ENCODE measurements at places on chromosomes 16 and 17.

DNA sequence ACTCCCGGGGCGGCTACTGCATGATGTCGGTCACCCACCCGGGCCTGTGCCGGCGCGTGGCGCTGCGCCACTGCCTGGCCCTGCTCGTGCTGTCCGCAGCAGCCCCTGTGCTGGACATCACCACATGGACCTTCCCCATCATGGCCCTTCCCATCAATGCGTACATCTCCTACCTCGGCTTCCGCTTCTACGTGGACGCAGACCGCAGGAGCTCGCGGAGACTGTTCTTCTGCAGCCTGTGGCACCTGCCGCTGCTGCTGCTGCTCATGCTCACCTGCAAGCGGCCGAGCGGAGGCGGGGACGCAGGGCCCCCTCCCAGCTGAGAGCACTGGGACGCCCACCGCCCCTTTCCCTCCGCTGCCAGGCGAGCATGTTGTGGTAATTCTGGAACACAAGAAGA, 29.8 kb downstream of the CDRT15 start:
- DNase-seq, result no peak

GRCh38 chr16:57150682-57151330, 35.0 kb downstream of the PSME3IP1 start:
- DNase-seq, result no peak

- DNase-seq, result no peak
These were observed 188.7 kb upstream of the GSE1 start for GRCh38 chr16:85424260-85425073.

DNA sequence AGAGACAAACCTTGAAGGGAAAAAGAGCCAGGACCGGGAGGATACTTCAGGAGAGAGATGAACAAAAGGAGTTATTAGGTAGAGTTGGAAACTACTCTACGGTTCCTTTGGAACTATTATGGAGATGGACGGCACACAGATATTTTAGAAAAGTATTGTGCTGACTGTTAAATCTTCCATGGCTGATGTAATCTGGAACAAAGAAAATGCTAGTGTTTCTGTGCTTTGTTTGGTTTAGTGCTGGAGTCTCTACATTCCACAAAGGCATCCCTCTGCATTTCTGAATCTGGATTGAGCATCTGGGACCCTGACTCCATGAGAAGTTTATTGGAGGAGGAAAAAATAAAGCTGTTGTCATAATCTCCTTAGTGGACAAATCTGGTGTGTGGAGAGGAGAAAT, 57.2 kb downstream of the RPGRIP1L start:
- DNase-seq, result no peak

GRCh38 chr16:5560084-5560483, 462.5 kb upstream of the EEF2KMT start:
- DNase-seq, result no peak
